ENCODE measurements at places on chromosomes 6 and 20.

DNA sequence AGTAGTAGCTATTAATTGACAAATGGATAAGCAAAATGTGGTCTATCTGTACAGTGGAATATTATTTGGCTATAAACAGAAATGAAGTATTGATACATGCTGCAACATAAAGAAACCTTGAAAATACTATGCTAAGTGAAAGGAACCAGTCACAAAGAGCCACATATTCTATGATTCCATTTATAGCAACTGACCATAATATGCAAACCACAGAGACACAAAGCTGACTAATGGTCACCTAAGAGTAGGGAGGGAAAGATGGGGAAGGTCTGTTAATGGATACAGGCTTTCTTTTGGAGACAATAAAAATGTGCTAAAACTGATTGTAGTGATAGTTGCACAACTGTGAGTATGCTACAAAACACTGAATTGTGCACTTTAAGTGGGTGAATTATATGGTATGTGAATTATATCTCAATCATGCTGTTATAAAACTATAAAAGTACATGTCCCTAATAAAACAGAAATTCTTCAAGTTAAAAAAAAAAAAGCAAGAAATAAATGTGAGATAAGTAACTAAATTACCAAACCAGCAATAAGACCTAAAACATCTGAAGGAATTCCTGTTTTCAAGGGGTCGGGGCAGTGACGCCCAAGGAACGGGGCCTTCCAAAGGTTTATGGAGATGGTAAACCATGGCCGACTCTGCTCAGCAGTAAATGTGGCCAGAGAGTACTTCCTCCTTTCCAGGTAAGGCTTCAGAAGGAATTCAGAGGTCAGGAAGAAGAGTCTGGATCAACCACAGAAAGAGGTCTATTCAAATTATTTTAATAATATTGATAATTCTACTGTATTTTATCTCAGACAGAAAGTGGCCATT lies 75.4 kb downstream of the ARHGAP18 start:
- DNase-seq = no peak

- no peak for DNase-seq
Measured at GRCh38 chr6:7993952-7994351, 70.2 kb downstream of the BLOC1S5 start.

DNA sequence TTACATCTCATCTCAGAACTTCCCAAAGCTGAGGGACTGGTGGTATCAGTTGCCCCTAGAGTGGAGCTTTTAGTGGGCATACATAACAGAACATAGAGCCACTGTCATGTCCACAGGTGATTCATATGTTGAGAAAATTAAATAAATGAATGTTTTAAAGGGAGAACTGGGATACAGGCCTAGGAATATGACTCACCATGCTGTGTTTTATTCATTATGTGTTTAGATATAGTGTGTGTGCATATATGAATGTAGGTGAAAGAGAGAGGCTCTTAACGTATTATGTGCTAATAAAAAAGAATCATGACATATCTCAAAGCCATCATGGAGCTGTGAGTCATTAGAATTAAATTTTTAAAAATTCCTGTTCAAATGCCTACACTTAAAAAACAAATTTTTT lies 332.2 kb upstream of the RSPO3 start:
- DNase-seq = no peak

GRCh38 chr6:96499781-96500180 lies 21.8 kb upstream of the UFL1 start:
- DNase-seq = no peak

- no peak for DNase-seq
Measured at GRCh38 chr20:61900011-61900944, 165.4 kb downstream of the TAF4 start.

DNA sequence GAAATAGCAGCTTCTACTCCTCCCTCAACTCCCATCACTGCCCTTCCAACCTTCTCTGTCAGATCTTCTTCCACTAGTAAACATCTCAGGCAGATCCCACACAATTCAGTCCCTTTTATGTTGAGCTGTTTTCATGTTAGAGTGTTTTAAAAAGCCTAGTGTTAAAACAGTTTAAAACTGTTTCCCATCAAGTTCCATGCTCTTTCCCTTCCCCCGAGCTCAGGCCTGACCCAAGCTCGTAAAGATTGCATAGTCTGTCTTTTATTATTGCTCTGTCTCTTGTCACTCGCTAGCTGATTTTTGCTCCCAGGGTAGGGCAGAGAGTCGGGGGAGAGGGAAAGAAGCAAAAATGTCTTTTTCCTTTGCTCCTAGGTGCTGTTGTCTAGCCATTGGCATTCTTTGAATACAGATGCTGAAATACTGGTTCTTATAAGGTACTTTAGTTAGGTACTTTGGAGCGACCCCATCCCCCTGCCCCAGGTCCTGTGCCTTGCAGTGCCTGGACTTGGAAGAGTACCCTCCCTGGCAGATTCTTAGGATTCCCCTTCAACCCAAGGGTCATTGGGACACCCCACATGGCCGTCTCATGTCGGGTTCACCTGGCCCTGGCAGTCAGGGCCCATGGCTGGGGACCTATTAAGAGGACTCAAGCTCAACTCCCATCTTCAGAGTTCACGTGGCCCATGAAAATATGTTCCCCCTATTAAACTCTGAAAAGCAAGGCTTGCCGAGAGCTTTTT lies 101.2 kb upstream of the ARMC2 start:
- no peak for DNase-seq

- no peak for DNase-seq
Measured at GRCh38 chr20:46020555-46020954, 8.5 kb upstream of the SLC12A5 start.

GRCh38 chr6:154914288-154914687 lies 80.8 kb upstream of the TIAM2 start:
- no peak for DNase-seq

DNA sequence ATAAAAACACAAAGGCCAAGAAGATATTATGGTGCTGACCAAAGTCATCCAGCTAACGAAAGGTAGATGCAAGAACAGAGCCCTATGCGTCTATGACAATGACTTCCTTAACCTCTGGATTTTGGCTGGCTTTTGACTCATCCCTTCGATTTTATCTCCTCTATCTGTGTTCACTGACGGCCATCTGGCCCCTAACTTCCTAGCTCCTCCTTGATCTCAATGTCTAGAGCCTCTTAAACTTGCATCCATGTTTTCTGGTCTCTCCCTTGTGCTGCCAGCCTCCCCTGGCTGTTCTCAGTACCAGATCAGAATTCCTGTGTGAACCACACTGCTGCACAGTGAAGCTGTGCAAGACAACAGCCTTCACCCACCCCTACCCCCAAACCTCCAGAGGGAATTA lies 452.9 kb downstream of the UTRN start:
- DNase-seq = no peak

DNA sequence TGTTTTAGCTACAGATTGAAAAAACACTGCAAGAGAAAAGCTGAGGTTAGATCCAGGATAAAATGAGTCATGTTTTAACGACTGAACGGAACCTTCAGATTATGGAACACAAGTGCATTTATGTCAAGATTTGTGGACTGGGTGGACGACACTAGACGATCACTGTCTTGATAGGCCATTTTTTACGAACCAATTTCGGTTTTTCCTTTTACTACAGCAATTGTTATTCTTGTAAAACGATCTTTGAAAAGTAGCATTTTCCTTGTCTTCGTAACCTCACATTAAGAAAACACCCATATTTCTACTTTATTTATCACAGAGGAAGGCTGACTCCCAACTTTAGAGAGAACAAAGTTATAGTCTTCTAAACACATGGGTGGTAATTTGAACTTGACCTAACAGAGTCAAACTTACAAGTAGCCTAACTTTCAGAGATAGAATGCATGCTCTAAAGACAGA lies 294.2 kb upstream of the TCF21 start:
- DNase-seq = no peak

GRCh38 chr6:26028746-26029569 lies 58.3 kb upstream of the HFE start:
- DNase-seq = no peak

- DNase-seq = no peak
Measured at GRCh38 chr20:56249244-56249955, 868 bp downstream of the MC3R start.

GRCh38 chr6:90079560-90080490 lies 185.6 kb downstream of the GJA10 start:
- no peak for DNase-seq

DNA sequence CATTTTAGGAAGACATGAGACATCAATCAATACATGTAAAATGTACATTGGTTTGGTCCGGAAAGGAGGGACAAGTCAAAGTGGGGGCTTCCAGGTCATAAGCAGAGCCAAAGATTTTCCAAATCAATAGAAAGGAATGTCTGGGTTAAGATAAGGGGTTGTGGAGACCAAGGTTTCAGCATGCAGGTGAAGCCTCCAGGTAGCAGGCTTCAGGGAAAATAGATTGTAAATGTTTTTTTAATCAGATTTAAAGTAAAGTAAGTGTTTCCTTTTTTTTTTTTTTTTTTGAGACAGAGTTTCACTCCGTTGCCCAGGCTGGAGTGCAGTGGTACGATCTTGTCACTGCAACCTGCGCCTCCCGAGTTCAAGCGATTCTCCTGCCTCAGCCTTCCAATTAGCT lies 16.8 kb upstream of the SERPINB9 start:
- no peak for DNase-seq

- no peak for DNase-seq
Measured at GRCh38 chr6:117483004-117483644, 650 bp downstream of the DCBLD1 start.

GRCh38 chr20:36273414-36274180 lies 32.5 kb upstream of the DLGAP4 start:
- DNase-seq = no peak

DNA sequence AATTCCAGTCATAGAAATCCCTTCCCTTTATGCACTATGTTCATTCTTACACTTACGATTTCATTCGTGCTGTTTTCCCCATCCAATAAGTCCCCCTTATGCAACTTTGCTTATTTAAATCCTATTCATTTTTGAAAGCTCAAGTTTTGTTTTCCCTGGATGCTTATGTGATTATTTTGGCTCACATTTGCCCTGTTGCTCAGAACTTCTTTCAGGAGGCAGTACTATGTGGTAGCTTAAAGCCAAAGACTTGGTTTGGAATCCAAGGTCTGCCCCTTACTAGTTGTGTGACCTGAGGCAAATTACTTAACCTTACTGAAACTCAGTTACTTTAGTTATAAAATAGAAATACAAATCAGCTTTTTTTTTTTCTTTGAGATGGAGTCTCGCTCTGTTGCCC lies 59.6 kb downstream of the MOXD1 start:
- no peak for DNase-seq

- DNase-seq = no peak
Measured at GRCh38 chr6:119848696-119849095, 499.1 kb upstream of the MAN1A1 start.

GRCh38 chr6:148761527-148762011 lies 14.7 kb downstream of the UST start:
- DNase-seq = no peak

DNA sequence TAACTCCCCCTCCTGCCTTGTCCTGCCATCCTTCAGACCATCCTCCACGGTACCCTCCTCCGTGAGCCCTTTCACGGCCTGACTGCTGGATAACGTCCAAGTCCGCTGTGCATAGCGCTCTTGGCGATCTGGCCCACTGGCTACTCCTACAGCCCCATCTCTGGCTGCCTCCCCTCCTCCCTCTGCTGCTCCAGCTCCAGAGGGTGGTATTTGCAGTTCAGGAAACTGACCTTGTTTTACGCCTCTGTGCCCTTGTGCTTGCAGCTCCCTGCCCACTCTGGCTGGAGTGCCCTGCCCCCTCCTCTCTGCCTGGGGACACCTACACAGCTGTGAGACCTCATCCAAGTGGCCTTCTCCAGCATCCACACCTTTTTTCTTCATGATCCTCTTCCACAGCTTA lies 6.5 kb upstream of the RREB1 start:
- no peak for DNase-seq

GRCh38 chr6:30556906-30557682 lies at the start of gene PRR3:
TSS of gene PRR3 (plus strand) at chr6:30557295. CDS start at chr6:30557345, 50 bp downstream.
- DNase-seq = peak; percentile 46

DNA sequence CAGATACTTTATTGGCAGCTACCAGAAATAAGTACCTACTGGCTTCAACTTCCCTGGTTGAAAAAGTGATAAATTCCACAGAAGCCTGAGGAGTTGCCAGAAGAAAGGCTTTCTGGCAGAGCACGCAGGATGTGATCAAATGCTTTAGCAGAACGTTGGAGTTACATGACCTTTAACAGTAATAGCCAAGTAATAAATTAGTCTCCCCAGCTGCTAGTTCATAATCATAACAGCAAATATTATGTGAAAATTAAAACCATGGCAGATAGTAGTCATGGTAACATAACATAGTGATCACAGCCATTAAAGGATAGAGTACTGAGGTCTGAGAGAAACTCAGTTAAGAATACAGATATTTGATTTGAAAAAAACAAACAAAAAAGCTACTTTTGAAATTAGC lies 567.7 kb downstream of the ADGRB3 start:
- no peak for DNase-seq

- no peak for DNase-seq
Measured at GRCh38 chr20:9147547-9148024, 78.7 kb downstream of the PLCB4 start.

DNA sequence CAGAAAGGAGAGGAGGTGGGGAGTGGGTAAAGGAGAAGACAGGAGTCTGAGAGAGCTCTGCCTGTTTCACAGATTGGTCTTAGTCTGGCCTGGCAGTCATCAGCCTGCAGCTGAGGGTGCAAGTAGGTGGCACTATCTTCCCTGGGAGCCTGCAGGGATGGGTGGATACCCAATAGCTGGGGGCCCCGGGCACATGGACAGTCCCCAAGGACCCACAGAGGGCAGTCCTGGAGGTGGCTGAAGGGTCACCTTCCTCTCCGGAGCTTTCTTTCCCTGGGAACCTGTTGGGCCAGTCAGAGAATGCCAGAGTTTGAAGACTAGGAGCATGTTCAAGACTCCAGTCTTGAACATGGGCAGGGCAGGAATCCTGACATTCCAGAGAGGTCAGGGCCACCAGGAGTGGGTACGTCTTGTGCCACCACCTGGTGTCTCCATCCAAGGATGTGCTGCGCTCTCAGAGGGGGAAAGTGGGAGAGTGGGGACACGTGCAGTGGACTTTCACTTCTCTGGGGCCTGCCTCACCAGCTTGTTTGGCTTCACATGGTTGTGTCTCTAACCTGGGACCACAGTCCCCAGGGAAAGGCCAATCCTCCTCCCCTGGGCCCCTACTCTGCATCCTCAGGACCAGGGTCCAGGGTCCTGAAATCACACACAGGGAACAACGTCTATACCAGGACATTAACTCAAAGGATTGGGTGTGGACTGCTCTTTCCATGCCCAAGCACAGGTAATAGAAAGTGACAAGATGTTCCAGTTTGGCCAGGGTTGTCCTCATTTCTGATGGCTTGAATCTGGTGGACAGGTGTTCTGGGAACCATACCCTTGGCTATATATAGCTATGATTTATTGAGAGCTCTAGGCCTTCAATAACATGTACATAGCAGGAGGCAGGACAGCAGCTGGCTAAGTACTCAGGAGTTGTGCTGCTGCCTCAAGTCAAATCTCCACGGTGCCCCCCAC lies 18.0 kb downstream of the AARS2 start:
- no peak for DNase-seq

- DNase-seq = no peak
Measured at GRCh38 chr6:9620263-9620662, 794.6 kb downstream of the TFAP2A start.

- DNase-seq = peak; percentile 46
Measured at GRCh38 chr6:82818727-82819126, 246.9 kb downstream of the UBE3D start.

GRCh38 chr20:38584099-38584763 lies 3.2 kb downstream of the ADIG start:
- no peak for DNase-seq
